ENCODE measurements at places on chromosomes 2 and 18. TPM values are rescaled to one million over a fixed set of nuclear protein-coding genes. Genes with fewer than 3 reads are reported as not detected.

DNA sequence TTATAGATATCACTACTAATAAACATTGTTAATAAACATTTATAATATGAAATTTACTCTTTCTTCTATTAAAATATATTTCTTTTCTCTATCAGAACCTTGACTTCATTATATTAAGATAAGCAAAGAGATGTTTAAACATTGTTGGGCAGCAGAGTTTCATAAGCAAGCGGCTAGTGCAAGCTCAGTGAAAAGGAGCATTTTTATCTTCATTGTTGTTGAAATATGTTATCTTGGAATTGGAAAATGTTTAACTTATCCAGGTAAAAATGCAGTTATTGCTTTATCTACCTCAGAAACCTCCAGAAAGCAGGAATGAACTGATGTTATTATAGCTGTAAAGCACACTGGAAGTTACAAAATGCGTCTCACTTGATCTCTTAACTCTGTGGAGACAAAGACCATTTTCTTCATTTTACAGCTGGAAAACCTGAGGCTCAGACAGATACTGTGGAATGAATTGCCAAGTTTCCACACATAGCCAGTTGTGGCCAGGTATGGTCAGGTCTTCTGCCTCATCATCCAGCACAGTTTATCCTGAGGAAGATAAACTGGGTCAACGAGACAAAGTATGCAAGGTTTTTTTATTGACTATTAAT lies 934.6 kb upstream of the FAM98A start:
- DNase-seq = no peak

Gene KYNU
- not detected for total RNA-seq

- no peak for DNase-seq
Observed at GRCh38 chr2:156064540-156064939, 268.0 kb downstream of the NR4A2 start.

- peak; percentile 81 for DNase-seq
Observed at GRCh38 chr2:20490300-20491181, 43.7 kb downstream of the RHOB start.

Gene FAM237A
- total RNA-seq = not detected

GRCh38 chr2:102975996-102976975 lies 214.5 kb downstream of the TMEM182 start:
- peak; percentile 38 for DNase-seq

- DNase-seq = no peak
Observed at GRCh38 chr18:44241020-44241419, 439.7 kb upstream of the SETBP1 start.

- DNase-seq = no peak
Observed at GRCh38 chr2:241865416-241865956, 4.0 kb upstream of the RTP5 start.

GRCh38 chr2:145797692-145798091 lies 1277.8 kb upstream of the ZEB2 start:
- DNase-seq = no peak

DNA sequence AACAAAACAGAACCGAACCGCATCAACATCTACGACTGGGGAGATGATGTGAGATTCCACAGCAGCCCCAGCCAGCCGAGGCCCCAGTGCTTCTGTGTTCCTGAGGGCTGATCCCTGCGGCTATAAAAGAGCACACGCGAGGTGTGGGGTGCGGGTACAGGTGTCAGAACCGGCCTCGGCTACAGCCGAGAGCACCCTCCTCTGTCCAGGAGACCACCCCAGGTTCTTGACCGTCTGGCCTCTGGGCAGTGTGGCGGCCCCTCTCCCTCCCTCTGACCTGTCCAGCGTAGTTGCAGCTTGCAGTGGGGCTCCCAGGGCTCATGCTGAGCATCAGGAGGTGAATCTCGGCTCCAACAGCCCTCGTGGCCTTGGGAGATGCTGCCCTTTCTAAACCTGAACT lies 23.7 kb downstream of the RTP5 start:
- no peak for DNase-seq

DNA sequence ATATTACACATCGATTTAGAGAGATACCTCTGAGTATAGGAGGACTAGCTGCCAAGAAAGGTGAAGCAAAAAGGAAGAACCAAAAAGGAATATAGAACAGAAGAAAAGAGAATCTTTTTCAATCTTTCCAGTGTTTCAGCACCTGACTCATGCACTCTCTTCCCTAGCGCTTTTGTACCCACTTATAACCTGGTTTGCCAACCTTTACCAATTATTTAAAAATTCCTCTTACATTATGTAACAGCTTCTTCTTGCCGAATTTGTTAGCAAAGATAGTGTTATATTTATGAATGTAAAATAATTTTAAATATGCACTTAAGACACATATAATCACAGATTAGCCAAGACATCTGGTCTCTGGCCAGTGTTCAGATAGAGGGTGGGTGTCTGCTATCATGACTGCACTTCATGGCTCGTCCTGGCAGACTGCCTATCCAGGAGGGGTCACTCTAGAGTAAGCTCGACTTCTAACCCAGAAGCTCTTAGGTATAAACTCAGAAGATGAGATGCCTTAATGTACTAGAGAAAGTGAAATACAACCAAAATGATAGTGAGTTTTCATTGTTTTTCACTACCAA lies 122.9 kb downstream of the ATAD2B start:
- peak; percentile 67 for DNase-seq

DNA sequence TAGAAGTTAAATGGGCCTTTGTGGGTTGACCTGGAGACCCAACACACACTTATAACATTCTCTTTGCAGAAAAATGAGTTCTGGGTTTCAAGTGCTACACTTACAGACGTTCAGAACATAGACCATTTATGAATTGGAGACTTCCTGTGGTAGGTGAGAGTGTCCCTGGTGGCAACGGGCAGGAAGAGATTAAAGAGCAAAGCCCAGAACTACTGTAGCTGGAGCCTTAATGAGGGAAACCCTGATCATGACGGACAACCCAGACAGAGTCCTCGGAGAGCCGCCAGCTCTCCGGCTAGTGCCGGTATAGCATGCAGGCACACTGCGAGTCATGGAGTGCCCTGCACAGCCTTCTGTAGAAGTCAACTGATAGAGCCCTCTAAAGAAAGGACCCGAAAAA lies 44.5 kb upstream of the RMDN2 start:
- no peak for DNase-seq

Gene LIMS2
- total RNA-seq = 0.53 TPM

DNA sequence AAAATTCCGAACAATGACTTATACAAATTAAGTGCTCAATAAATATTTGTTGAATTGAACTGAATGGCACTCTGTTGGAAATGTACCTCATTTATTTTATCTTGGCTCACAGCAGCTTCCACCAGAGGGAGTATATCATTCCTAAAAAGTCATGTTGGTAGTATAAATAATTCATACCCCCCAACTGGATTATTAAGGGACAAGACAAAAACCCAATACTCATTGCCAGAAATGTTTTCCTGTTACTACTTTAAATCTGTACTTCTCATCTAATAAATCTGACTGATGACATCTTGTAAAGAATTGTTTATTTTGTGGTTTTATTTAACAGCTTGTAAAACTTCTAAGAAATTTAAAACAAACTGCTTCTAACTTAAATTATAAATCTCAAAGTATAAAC lies 163.9 kb downstream of the CDH2 start:
- no peak for DNase-seq

DNA sequence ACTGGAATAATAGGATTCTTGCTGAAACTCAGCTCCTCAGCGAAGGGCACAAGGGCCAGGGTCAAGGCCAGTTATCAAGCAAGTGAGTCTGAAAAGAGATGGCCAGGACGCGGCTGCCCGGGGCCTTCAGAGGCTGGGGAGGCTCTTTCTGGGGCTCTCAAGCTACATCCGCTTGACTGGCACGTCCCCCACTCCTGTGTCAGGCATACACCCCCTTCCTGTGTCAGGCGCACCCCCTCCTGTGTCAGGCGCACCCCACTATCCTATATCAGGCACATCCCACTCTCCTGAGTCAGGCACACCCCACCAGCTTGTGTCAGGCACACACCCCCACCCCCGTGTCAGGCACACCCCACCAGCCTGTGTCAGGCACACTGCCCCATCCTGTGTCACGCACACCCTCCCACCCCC lies 91.8 kb downstream of the TPO start:
- no peak for DNase-seq

Data from MG63 (cell line).